ENCODE measurements at places on chromosomes 4 and X.

- DNase-seq, result no peak
Observed at GRCh38 chr4:43837171-43837570, 611.4 kb downstream of the KCTD8 start.

- no peak for DNase-seq
Observed at GRCh38 chr4:8314691-8315255, 45.2 kb downstream of the HTRA3 start.

- DNase-seq, result no peak
Observed at GRCh38 chr4:98610926-98611676, 47.3 kb downstream of the TSPAN5 start.

DNA sequence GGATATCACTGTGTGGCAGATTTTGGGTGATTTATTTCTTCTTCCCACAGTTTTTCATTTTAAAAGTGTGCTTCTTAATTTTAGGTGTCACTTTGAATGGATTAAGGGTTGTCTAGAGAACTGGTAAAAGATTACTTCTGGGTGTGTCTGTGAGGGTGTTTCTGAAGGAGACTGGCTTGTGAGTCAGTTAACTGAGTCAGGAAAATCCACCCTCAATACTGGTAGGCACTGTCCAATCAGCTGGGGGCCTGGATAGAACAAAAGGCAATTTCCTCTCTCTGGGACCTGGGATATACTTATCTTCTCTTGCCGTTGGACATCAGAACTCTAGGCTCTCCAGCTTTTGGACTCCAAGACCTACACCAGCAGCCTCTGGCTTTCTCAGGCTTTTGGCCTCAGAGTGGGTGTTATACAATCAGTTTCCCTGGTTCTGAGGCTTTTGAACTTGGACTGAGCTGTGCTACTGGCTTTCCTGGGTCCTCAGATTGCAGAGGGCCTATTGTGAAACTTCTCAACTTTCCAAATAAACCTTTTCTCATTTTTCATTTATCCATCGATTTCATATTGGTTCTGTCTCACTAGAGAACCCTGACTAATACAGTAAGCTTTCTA lies 413.1 kb downstream of the GBA3 start:
- no peak for DNase-seq

GRCh38 chrX:43949669-43950068 lies 23.5 kb downstream of the NDP start:
- peak; percentile 4 for DNase-seq
